ENCODE measurements at places on chromosomes 1 and 21.

GRCh38 chr21:40835184-40835694 lies 11.7 kb downstream of the DSCAM start:
- no peak for DNase-seq

GRCh38 chr1:108067884-108068540 lies 103.0 kb upstream of the VAV3 start:
- no peak for DNase-seq

GRCh38 chr21:44875316-44875700 lies 1.8 kb upstream of the PTTG1IP start:
- no peak for DNase-seq

- no peak for DNase-seq
Measured at GRCh38 chr1:2431518-2431917, 19.2 kb upstream of the PEX10 start.

- no peak for DNase-seq
Measured at GRCh38 chr1:228211531-228212414, 3.9 kb downstream of the OBSCN start.

DNA sequence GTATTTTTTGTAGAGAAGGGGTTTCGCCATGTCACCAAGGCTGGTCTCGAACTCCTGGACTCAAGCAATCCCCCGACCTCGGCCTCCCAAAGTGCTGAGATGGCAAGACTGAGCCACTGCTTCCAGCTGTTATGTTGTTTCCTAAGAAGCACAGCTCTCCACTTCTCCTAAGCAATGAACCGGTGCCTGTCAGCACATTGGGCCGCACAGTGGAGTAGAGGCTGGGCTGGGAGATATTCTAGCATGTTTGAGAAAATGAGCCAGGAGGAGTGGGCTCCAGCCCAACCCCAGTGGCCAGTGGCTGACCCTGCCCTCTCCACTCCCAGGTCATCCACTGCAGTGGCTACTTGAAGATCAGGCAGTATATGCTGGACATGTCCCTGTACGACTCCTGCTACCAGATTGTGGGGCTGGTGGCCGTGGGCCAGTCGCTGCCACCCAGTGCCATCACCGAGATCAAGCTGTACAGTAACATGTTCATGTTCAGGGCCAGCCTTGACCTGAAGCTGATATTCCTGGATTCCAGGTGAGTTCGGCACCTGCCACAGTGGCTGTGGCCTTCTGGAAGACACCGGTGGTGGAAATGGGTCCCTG lies 27.0 kb downstream of the SIM2 start:
- DNase-seq, result no peak

Measured in esophagus squamous epithelium (tissue), 5 donors.